ENCODE measurements at places on chromosomes 3 and 15.

DNA sequence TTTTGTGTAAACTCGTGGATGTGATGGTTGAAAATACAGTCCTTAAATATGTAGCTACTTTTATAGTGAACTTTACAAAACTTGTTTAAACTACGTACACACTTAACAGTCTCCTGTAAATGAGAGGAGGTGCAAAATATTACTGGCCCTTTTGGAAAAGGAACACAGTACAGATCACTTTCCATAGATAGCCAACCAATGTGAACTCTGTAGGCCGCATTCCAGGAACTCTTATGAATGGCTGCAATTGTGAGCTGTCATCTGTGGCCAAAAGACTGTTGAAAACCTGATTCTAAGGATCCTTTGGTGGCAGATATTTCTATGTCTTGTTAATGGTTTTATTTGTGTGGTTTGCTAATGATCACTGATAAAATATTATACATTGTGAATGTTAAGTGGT is 6.2 kb downstream of the TSC22D2 start:
- DNase-seq, result peak; percentile 35

- DNase-seq, result peak; percentile 95
These were observed 3.0 kb upstream of the RHO start for GRCh38 chr3:129525341-129525968.

DNA sequence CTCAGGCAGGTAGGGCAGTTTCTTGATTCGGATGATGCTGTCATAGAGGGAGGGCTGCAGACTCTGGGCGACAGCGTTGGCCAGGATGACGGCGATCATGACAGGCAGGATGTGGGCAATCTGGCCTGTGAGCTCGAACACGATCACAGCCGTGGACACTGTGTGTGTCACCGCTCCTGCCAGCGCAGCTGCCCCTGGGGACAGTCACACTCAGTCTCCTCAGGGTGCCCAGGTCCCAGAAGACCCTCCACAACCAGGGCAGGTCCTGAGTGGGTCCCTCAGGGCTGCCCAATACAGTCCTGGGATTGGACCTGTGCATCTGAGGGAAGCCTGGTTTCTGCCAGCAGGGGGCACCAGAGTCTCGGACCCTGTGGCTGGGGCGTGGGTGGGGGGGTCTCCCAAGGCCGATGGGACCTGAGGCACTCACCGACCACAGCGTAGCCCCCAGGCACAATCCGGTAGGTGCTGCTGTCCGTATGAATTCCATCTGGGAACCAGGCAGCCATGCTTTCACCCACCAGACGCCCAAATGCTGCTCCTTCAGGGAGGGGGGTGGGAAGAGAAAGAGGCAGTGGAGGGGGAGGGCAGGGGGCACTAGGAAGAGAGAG is 7.2 kb downstream of the CLCN2 start:
- DNase-seq, result peak; percentile 21

DNA sequence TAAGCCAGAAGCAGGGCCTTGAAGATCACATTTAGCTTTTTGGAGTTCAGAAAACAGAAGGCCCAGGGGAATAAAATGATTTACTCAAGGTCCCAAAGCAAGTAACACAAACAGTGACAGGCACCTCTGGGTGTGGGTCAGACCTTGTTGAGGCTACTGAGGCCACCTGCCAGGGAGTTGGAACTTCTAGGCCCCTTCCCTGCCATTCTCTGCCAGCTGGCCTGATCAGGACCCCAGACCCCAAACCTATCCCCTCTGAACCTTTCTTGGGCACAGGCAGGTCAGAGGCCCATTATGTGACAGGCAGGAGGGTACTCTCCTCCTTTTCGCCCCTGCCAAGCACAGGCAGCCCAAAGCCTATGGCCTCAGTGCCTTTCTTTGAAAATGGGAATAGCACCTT is 49.4 kb upstream of the ATP2B2 start:
- DNase-seq, result no peak

GRCh38 chr3:129235344-129235917 is 14.0 kb upstream of the COPG1 start:
- peak; percentile 54 for DNase-seq

GRCh38 chr3:148759430-148759829 is 61.7 kb downstream of the AGTR1 start:
- peak; percentile 25 for DNase-seq

DNA sequence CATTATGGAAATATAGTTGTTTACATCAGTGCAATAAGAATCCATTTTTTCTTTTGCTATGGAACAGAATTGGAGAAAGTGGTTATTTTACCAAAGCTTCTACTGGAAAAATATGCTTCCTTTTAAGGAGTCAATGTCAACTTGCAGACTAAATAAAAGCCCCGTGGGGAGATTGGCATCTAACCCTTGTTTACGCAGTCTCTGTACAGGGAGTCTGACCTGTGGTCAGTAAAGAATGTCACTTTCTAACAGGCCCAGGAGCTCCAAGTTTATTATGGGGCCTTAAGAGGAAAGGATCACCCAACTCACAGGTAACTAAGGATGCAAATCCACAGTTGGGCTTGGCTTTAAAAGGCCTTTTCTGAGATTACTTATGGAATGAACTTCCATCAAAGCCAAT is 1751.2 kb downstream of the SI start:
- no peak for DNase-seq

DNA sequence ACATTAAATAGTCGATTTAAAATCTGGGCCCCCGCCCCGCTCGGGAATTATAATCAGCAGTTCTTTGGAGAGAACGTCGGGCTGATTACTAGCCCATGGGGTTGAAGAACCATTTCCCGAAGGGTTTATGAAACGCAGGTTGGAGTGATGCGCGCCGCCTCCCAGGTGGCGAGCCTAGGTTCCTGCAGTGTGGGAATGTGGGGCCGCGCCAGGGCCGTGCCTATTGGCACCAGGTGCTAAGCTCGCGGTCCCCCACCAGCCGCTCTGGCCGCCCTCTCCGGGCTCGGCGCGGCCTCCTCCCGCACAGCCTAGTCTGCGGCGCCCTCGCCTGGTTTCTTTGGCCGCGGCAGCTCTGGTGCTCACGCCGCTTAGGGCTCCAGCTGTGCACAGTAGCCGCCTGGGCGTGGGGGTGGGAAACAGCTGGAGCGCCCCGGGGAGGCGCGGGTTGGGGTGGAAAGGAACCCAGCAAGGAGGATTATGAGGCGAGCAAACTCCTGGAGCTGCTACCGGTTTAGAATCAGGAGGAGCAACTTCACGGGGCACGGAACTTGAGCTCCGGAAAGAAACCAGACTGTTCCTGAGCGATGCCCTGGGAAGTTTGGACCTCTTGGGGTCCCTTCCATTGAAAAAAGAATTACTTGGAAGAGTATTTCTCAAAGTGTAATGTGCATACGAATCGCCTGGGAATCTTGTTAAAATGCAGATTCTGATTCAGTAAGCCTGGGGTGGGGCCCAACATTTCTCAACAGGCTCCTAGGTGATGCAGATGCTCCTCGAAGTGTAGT is 5.6 kb upstream of the MECOM start:
- DNase-seq, result peak; percentile 58

DNA sequence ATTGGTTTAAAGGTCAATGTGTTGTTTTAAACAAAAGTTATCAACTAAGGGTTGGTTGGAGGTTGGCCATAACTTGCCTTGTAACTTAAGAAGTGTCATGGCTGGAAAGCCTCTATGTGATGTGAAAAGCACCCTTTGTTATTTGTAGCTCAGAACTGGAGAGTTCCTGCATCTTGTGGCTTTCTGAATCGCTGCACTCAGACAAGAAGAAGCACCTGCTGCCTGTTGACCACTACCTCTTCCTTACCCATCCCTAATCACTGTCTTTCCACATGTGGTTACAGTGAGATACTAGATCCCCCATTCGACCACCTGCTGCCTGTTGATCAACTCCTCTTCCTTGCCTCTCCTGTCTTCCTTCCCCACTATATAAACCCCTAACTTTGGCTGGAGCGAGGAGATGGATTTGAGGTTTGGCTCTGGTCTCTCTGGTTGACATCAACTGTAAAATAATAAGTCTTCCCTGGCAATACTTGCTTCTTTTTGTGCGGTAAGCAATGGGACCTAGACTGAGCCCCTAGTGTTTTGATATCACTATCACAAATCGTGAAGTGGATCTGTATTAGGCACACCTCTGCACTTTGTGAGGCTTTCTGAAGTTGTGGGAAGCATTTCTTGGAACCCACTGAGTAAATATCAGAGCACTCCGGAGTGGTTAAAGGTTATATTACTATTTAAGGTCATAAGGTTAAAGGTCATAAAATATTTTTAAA is 13.8 kb downstream of the RPL39L start:
- no peak for DNase-seq

- DNase-seq, result peak; percentile 52
These were observed 127.4 kb downstream of the FOXP1 start for GRCh38 chr3:71456156-71456555.

GRCh38 chr15:40550341-40551037 is 14.4 kb downstream of the CCDC32 start:
- peak; percentile 88 for DNase-seq

DNA sequence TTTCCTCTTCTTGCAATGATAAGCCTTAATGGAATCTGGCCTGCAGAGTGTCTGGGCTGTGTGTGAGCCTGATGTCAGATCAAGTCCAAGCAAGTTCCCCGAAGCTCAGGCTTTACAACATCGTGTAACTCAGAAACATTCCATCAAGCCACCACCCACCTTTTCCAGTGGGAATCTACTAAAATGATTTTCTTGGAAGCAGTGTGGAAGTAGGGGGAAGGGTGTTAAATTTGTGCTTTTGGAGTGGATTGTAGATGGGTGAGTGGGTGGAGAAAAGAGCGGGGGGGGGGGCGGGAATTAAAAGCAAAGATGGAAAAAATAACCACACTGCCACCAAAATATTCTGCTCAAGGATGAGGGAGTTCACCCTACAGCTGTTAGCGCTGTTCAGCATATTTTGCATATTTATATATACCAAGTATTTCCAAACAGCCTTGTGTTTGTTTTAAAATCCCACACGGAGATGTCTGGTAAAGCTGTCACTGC is 53.6 kb downstream of the VGLL3 start:
- no peak for DNase-seq

- DNase-seq, result no peak
These were observed 68.4 kb downstream of the MEGF11 start for GRCh38 chr15:66184936-66185790.

GRCh38 chr3:160765211-160765610 is 9.2 kb downstream of the PPM1L start:
- no peak for DNase-seq

DNA sequence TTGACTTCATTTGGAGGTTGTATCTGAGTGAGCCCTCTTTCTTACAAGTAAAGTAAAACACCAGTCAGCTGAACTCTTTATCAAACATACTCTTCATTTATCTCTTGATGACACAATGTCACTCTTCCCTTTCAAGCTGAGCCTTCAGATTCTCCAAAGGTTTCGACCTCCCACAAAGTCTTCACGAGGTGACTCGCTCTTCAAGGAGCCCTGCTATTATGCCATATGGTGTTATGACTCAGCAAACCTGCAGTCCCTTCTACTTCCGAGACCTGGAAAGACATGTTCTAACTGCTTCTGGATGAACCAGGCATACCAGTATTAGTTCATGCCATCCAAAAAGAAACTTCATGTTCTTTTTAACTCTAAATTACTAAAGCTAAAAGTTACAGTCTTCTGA is 23.1 kb downstream of the AADAC start:
- peak; percentile 50 for DNase-seq

- no peak for DNase-seq
These were observed 21.6 kb upstream of the SLC6A20 start for GRCh38 chr3:45817831-45818522.

GRCh38 chr15:58771621-58772250 is 634 bp downstream of the MINDY2 start:
- DNase-seq, result peak; percentile 25

- DNase-seq, result no peak
These were observed 17.8 kb downstream of the GCSAM start for GRCh38 chr3:112115161-112115739.

- no peak for DNase-seq
These were observed 29.6 kb downstream of the PRKCD start for GRCh38 chr3:53190659-53191058.

DNA sequence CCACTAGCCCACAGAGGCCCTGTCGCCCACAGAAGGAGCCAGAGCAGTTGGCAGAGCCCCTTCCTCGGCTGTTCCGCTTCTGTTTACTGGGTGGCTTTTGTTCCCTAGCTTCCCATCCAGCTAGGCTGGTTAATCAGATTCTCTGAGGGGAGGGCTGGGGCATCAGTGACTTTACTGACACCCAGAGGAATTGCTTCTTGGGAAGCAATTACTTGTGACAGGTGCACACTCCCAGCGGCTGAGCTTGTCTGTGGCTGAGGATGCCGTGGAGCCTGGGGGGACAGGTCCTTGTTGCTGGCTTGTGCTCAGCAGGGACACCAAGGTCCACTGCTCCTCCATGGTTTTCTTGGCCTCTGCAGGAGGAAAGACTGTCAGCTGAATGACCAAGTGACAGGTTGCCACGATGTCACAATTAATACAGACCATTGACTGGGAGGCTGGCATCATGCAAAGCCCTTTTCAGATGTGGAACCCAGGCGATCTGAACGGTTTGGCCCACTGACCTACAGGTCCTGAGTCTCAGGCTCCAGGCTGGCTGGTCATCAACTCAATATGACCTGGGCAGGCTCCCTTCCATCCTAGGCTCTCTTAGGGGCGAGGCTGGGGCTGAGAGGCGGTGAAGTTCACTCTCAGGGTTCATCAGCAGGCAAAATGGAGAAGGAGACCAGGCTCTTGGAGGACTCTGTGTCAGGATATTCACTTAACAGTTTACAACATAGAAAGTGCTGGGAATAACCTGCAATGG is 31.8 kb upstream of the SFMBT1 start:
- DNase-seq, result no peak

DNA sequence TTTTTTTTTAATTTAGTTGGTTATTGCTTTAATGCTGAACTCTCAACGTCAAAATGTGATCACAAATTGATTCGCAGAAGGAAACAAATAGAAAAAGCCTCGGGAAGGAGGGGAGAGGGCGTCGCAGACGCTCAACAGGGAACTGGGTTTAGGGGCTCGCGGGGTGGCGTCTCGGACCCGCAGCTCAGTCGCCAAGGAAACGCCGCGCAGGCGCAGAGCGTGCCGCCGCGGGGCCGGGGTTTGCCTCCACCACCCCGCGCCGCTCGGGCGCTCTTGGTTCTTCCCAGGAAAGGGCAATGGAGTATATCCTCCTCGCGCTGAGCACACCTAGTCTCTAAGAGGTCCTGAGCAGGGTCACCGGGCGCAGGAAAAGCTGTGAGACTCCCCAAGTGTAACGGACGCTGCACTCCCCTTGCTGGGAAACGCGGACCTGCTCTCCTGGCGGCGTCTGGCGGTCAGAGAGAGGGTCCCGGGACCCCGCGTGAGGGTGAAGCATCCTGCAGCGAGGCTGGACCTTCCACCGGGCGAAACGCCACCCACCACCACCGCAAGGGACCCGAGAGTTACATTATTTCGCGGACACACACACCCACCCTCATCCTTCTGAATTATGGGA is 753 bp downstream of the PLCH1 start:
- peak; percentile 11 for DNase-seq

DNA sequence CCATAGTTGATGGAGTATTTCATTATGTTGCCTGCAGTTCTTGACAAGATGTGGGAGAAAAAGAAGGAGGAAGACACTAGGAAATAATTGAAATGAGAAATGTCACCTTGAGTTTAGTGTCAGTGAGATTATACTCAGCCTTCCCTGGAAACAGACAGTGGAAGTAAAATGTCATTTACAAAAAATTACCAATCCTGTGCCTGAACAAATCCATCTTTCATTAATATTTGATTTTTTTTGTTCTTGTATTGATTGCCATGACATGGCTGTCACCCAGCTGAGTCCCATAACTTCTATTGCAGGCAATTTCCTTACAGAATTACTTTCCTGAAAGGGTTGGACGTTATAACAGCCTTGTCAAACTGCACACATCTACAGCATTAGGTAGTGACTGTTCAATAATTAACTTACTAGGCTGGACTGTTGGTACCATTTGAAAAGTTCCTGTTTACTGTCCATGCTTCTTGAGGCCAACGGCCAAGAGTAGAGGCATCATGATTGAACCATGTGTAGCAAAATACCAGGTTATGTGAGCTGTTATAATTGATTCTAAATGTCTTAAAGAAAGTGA is 572.2 kb upstream of the LMCD1 start:
- no peak for DNase-seq
